ENCODE measurements at places on chromosomes 4 and X.

DNA sequence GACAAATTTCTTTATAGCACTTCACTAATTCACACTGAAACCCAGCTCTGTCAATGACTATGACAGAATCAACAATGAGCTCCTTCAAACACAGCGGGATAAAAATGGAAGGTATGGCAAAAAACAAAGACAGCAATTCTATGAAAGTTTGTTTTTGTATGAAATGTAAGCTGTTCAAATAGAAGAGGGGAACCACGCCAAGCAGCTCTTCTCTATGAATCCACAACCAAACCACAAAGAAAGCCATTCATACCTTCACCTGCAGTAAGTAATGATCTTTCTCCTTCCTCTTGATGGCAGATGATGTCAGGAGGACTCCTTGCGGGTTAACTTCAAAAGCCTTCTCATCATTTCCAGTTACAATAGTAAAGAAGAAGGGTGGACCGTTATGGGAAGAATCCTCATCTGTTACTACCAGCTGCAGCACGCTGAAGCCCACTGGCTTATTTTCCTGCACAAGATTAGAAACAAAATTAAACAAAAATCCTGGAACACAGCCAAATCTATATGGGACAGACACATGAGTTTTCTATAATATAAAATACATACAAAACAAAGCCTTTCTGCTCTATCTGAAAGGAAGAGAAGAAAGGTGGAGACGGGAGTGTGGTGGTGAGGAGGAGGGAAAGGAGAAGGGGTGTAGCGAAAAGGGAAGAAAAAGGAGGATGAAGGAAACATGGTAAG lies 48.9 kb upstream of the MTNR1A start:
- no peak for DNase-seq

DNA sequence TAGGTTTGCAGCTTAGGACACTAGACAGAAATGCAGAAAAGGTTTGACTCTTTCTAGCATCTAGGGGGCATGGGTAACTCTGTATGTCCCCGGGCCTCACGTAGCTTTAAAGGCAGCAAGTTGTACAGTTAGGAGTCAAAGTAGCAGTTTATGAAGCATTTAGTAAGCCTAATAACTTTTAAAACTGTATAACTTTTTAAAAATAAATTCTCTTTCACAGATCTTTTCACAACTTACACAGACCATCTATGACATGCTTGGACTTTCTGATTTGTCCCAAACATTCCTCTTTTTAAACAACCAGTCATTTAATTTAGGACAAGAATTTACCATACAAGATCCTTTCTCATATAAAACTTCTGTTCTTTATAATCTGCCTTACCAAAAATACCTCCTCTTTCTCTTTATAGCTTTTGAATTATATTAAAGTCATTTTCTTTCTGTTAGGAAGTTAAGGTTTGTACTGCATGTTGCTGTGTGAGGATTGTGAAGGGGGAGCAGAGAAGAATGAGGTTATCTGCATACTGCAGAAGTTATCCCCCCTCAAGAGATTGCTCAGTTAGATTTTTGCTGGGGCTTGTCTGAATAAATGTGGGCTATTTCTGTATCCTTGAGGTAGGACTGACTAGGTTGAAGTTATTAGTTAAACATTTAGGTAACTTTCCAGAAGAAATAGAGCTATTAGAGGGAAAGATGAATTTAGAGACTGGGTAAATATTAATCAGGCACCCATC lies 94.3 kb downstream of the CPE start:
- no peak for DNase-seq

- no peak for DNase-seq
Observed at GRCh38 chr4:61580721-61581377, 380.7 kb downstream of the ADGRL3 start.

- no peak for DNase-seq
Observed at GRCh38 chr4:67616478-67616877, 58.0 kb downstream of the STAP1 start.

DNA sequence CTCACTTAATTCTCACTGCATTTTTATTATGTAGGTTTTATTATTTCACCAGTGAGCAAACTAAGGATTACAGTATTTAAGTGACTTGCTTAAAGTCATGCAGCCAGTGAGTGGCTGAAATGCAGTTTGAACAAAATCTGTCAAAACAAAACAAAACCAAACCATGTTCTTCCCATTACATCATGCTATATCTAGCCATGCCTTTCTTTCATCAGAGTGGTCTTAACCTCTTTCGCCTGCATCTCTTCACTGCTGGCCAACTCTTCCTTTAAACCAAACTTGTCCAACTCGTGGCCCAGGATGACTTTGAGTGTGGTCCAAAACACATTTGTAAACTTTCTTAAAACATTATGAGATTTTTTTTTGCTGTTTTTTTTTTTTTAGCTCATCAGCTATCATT lies 223.2 kb downstream of the PCDH7 start:
- no peak for DNase-seq
